HFFc6 (cell line): ENCODE measurements at places on chromosomes 5 and 9.

DNA sequence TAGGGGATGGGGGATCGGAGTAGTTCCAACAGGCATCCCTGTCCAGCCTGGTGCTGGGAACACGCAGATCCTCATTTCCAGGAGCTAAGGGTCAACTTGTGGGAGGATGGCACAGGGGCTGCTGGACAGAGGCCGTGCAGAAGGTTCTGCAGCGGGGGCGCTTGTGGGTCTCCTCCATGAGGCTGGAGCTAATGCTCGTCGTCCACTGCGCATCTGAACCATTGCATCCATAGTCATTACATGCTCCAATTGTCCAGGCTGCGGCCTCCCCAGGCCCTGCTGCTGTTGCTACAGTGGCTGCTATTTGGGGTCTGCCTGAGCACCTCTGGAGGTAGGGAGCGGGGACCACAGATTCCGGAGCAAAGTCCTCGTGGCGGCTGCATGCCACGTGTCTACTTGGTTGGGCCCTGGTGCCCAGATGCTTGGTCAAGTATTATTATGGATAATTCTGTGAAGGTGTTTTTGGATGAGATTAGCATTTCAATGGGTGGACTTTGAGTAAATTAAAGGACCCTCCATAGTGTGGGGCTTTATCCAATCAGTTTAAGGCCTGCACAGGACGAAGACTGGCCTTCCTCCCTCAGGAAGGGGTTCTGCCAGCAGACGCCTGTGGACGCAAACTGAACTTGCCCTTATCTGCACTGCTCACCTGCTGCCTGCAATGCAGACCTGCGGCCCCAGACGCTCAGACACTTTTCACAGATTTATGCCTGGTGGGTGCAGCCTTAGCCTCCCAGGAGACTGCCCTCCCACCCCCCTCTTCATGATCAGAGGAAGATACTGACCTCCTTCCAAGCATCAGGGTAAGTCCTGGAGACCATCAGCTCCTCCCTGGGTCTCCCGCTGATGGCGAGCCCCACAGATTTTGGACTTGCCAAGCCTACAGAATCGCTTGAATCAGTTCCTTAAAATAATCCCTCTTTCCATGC lies 127.5 kb upstream of the IRX4 start:
- no peak for DNase-seq
- H3K36me3 ChIP-seq = no peaks in the 10 kb centered on the region
- no peaks in the 10 kb centered on the region for H3K4me1 ChIP-seq
- H3K27me3 ChIP-seq = peaks cover 21% of the 10 kb centered on the region

GRCh38 chr9:92608909-92609445 lies 61.0 kb downstream of the IPPK start:
- H3K36me3 ChIP-seq = peaks cover 25% of the 10 kb centered on the region
- H3K27me3 ChIP-seq = peaks cover 7% of the 10 kb centered on the region; the same call in 1 of the 2 replicates
- H3K27ac ChIP-seq = peak overlapping the region; percentile 40; the same call in 1 of the 2 replicates
- DNase-seq = peak; percentile 20
- no peak overlapping the region; the same call in 1 of the 2 replicates for H3K4me3 ChIP-seq

DNA sequence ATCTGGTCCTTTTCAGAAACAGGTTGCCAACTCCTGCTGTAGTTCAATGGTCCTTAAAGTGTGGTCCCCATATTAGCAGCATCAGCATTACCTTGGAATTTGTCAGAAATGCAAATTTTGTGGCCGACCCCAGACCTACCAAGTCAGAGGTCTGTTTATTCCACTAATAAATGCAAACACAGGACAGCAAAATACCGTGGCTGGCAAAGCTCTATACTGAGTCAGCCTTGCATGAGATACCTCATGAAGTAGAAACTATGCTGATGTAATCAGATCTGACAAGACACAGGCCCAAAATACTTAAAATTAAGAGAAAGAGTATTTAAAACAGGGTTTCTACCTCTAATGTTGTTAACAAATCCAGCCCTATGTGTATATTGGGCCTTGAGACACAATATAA lies 3.0 kb downstream of the GOLM1 start:
- H3K4me1 ChIP-seq = peaks cover 29% of the 10 kb centered on the region
- no peak overlapping the region for H3K4me3 ChIP-seq
- no peak overlapping the region for H3K27ac ChIP-seq
- no peaks in the 10 kb centered on the region for H3K36me3 ChIP-seq
- DNase-seq = peak; percentile 10

GRCh38 chr9:131126059-131126426 lies 657 bp downstream of the NUP214 start:
- DNase-seq = no peak
- peak overlapping the region; percentile 94 for H3K27ac ChIP-seq
- peaks cover 13% of the 10 kb centered on the region for H3K4me1 ChIP-seq
- peaks cover 9% of the 10 kb centered on the region for H3K27me3 ChIP-seq

GRCh38 chr5:133384903-133385302 lies 227.4 kb downstream of the FSTL4 start:
- H3K36me3 ChIP-seq = no peaks in the 10 kb centered on the region
- H3K4me3 ChIP-seq = no peak overlapping the region
- no peak overlapping the region for H3K27ac ChIP-seq
